ENCODE measurements at places on chromosomes 16 and 17.

DNA sequence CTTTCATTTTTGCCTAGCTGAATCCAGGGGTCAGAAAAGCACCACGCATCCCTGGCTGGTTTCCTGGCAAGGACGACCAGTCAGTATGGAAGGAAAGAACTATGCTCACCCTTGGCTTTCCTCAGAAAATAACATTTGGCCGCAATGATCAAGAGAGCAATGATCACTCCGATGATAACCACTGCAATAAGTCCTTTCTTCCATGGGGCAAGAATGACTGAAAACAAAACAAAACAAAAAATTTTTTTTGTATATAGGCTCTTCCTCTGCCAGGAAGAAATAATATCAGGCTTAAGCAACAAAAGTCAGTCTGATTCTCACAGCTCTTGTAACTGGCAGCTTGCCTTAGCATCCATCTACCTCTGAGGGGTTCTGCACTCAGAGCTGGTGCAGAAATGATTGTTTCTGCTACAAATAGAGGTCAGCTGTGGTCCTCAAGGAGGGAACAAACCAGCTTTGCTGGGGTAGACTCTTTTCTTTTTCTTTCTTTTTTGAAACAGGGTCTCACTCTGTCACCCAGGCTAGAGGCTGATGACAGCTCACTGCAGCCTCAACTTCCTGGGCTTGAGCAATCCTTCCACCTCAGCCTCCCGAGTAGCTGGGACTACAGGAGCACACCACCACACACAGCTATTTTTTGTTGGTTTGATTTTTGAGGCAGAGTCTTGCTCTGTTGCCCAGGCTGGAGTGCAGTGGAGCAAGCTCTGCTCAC lies 35.7 kb downstream of the PECAM1 start:
- no peak for DNase-seq

DNA sequence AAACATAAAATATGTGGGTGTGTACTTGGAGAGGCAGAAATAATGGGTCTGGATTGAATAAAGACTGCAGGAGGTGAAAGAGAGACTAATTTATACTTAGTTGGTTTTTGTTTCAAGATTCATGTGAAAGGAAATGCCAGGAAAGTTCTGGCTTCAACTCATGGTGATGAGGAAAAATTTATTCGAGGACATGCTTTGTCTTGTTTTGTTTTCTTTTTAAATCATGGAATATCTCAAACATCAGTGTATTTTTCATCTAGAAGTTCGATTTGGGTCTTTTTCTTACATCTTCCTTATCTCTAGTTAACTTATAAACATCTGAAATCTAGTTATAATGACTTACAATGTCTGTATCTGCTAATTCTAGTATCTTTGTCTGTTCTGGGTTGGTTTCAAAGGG lies 115.1 kb downstream of the CDK5R1 start:
- DNase-seq = no peak

DNA sequence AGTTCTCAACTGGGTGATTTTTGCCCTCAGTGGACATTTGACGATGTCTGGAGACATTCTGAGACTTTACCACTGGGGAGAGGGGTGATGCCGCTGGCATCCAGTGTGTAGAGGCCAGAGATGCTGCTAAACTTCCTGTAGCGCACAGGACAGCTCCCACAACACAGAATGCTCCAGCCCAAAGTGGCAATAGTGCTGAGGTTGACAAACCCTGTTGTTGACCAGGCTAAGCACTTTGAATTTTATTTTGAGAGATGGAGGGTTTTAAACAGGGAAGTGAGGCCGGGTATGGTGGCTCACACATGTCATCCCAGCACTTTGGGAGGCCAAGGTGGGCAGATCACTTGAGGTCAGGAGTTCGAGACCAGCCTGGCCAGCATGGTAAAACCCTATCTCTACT lies 44.0 kb downstream of the SYT17 start:
- no peak for DNase-seq

- DNase-seq = no peak
Observed at GRCh38 chr17:17056156-17056539, 13.9 kb downstream of the MPRIP start.

- no peak for DNase-seq
Observed at GRCh38 chr16:52320930-52321439, 226.0 kb downstream of the TOX3 start.

DNA sequence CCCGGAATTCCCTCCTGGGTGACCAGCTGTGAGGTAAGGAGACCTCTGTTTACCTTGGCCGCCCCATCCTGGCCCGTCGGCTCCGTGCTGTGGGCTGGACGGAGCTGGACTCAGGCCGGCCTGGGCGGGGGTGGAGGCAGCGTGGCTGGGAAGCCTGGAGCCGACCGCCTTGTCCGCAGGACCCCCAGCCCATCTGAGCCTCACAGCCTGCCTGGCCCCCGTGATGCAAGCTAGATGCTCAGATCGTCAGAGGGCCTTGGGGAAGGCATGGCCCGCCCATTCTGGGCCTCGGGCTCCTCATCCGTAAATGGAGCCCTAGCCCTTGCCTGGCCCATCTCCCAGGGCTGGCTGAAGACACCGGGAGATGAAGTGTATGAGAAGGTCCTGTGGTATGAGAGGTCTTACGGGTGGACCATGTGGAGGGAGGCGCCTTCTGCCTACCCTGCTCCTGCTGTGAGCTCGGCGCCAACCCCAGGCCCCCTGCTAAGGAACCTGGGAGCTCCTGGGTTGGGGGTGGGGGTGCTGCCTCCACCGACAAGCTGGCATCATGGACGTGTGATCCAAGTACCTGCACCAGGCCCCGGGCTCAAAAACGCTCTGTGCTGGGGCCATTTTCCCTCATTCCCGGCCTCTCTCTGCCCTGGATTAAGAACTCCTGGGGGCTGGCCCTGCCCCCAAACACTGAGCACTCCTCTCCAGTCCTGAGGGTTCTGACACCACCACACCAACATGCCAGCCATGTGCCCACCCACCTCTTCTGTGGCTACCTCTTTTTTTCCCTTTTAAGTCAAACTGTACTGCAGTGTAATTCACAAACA lies 5.4 kb upstream of the P2RX1 start:
- no peak for DNase-seq

DNA sequence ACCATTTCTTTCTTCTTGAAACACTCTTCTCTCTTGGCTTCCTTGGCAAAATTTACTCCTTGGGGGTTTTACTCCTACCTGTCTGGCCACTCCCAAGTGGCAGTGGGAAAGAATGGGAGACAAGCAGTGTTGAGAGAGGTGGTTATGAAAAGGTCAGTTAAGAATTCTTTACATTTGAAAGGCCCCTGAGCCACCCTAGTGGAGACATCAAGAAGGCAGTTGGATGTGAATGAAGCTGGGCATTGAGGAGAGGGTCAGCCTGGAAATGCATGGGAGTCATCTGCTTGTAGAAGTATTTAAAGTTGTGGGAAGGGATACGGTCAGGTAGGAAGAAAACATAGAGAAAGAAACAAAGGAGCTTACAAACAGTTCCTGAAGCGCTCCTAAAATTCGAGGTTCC lies 42.3 kb upstream of the CCNF start:
- DNase-seq = no peak

GRCh38 chr16:22624038-22624799 lies 113.5 kb downstream of the NPIPB5 start:
- DNase-seq = no peak

Data from activated naive CD4-positive, alpha-beta T cell (primary cell).